T-helper 17 cell (primary cell): ENCODE measurements at places on chromosomes 4 and X.
A peak's percentile ranks its signal among the peaks of the same experiment; 100 is the strongest.

GRCh38 chr4:10787365-10787764 lies 102.8 kb upstream of the CLNK start:
- H3K27me3 ChIP-seq = no peaks in the 10 kb centered on the region
- H3K4me3 ChIP-seq = no peak overlapping the region
- no peaks in the 10 kb centered on the region for H3K4me1 ChIP-seq
- no peaks in the 10 kb centered on the region for H3K36me3 ChIP-seq

DNA sequence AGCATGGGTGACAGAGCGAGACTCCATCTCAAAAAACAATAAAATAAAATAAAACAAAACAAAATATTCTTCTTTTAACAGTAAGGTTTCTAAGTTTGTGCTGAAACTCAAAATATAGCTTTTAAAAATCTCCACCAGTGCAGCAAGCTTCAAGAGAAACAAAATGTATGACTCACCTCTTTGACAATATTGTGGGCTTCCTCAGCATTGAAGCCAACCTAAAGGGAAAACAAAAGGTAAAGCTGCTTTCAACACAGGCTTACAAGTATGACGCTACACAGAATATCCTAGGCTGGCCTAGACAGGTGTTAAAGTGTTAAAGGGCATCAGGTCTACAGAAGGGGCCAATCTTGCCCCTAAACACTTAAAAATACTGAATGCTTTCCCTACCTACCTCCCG lies 1.2 kb downstream of the DYNLT3 start:
- H3K27ac ChIP-seq = peak overlapping the region; percentile 70
- H3K4me1 ChIP-seq = peaks cover 11% of the 10 kb centered on the region
- peak overlapping the region; percentile 83 for H3K4me3 ChIP-seq
- H3K27me3 ChIP-seq = no peaks in the 10 kb centered on the region
- no peak for DNase-seq

DNA sequence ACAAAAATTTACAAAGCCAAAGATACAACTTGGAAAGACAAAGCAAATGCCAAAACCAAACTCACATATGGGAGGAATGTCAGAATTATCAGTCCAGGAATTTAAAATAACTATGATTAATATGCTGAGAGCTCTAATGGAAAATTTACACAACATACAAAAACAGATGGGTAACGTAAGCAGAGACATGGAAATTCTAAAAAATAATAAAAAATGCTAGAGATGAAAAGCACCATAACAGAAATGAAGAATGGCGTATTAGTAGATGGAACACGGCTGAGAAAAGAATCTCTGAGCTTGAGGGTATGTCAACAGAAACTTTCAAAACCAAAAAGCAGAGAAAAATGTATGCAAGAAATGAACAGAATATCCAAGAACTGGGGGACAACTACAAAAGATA lies 4.1 kb upstream of the MANBA start:
- no peak overlapping the region for H3K4me3 ChIP-seq
- DNase-seq = no peak

- DNase-seq = no peak
- peaks cover 13% of the 10 kb centered on the region for H3K36me3 ChIP-seq
- peak overlapping the region; percentile 93 for H3K27ac ChIP-seq
- H3K4me1 ChIP-seq = peaks cover 44% of the 10 kb centered on the region
- peak overlapping the region; percentile 76 for H3K4me3 ChIP-seq
- H3K27me3 ChIP-seq = no peaks in the 10 kb centered on the region
Observed at GRCh38 chr4:80007745-80008149, 65.3 kb downstream of the ANTXR2 start.

DNA sequence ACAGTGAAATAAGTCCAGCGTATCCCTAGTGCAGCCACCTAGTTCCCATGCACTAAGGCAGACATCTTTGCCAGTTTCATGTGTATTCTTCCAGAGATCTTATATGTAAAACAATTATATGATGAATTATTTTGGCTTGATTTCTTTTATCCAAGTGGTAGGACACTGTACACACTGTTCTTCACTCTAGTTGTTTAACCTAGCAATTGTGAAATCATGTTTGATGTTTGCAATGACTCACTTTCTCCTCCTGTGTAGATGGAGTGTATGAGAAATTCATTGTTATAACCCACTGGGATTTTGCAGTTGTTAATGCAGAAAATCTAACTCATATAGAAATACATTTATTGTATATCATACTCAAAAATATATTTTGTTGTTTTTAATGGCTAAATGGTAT lies 17.5 kb upstream of the TBC1D1 start:
- peaks cover 6% of the 10 kb centered on the region for H3K4me1 ChIP-seq
- no peak overlapping the region for H3K27ac ChIP-seq
- H3K36me3 ChIP-seq = no peaks in the 10 kb centered on the region
- H3K27me3 ChIP-seq = no peaks in the 10 kb centered on the region
- no peak overlapping the region for H3K4me3 ChIP-seq
- no peak for DNase-seq

- H3K4me3 ChIP-seq = no peak overlapping the region
- H3K36me3 ChIP-seq = no peaks in the 10 kb centered on the region
- no peak for DNase-seq
- H3K4me1 ChIP-seq = no peaks in the 10 kb centered on the region
Observed at GRCh38 chrX:113759422-113759821, 824.5 kb upstream of the HTR2C start.

DNA sequence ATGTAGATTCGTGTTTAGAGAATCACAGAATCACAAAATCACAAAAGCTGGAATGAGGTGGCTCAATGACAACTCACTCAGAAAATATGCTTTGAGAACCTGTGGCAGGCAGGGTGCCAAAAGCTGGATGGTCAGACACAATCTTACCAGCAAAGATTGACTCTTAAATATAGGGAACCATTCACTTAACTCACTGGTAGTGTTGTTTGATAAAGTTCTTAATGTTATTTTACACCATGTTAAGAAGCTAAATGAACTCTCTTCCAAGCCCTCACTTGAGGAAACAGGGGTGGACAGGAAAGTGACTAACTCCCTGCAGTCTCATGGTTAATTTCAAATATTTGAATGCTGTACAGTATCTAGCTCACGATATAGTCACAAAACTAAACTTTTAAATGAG lies 5.7 kb upstream of the SCOC start:
- no peak overlapping the region for H3K4me3 ChIP-seq
- no peaks in the 10 kb centered on the region for H3K27me3 ChIP-seq
- H3K36me3 ChIP-seq = peaks cover 2% of the 10 kb centered on the region

GRCh38 chr4:27666943-27667342 lies 806.3 kb downstream of the STIM2 start:
- no peak overlapping the region for H3K4me3 ChIP-seq
- no peak for DNase-seq
- no peaks in the 10 kb centered on the region for H3K27me3 ChIP-seq
- H3K27ac ChIP-seq = no peak overlapping the region

- no peaks in the 10 kb centered on the region for H3K36me3 ChIP-seq
- H3K27ac ChIP-seq = no peak overlapping the region
- no peaks in the 10 kb centered on the region for H3K4me1 ChIP-seq
- no peaks in the 10 kb centered on the region for H3K27me3 ChIP-seq
Observed at GRCh38 chr4:136337216-136337615, 1195.1 kb downstream of the PCDH18 start.

GRCh38 chr4:40388239-40388638 lies 53.1 kb downstream of the CHRNA9 start:
- H3K27ac ChIP-seq = no peak overlapping the region
- no peaks in the 10 kb centered on the region for H3K36me3 ChIP-seq
- H3K4me3 ChIP-seq = no peak overlapping the region
- peaks cover 5% of the 10 kb centered on the region for H3K4me1 ChIP-seq
- H3K27me3 ChIP-seq = no peaks in the 10 kb centered on the region
- DNase-seq = no peak

DNA sequence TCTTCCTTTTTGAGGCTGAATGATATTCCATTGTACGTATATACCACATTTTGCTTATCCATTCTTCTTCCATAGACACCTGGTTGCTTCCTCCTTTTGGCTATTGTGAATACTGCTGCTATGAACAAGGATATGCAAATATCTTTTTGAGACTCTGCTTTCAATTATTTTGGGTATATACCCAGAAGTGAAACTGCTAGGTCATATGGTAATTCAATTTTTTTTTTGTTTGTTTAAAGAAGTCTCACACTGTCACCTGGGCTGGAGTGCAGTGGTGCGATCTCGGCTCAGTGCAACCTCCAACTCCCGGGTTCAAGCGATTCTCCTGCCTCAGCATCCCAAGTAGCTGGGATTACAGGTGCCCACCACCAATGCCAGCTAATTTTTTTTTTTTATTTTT lies 75.3 kb downstream of the METTL14 start:
- no peak for DNase-seq
- H3K36me3 ChIP-seq = peaks cover 6% of the 10 kb centered on the region
- no peak overlapping the region for H3K4me3 ChIP-seq
- H3K27me3 ChIP-seq = no peaks in the 10 kb centered on the region

DNA sequence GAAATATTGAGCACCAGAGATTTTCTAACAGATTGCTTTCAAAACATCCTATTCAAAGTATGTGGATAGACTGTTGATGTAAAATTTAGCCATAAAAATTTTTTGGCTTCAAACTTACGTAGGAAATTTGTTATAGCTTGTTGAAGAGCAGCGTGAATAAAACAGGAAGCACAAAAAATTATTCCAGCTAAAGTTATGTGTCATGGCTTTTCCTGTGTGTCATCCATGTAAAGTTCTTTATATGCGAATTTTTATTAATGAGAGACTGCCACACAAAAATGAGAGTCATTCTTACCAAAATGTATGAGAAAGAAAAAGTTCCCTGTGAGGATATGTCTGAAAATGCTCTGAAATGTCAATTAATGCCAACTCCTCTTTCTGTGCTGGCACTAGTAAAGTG lies 19.5 kb downstream of the EPGN start:
- no peak for DNase-seq
- H3K36me3 ChIP-seq = no peaks in the 10 kb centered on the region
- peaks cover 45% of the 10 kb centered on the region for H3K27me3 ChIP-seq
- H3K4me3 ChIP-seq = no peak overlapping the region

DNA sequence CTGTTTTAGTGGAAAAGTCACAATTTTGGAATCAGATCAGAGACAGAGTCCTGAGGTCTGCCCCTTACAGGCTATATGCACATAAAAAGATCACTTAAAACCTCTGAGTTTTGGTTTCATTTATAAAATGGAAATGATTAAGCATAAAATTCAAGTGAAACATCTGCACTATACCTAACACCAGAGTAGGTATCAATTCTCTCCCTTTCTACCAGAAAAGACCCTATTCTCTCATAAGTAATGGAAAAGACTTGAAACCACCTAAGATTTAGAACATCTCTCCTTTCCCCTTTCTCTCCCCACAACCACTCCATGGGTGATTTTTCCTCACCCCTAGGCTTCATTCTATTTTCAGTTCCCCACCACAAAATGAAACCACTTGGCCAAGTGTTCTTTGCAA lies 907 bp downstream of the LHFPL1 start:
- H3K36me3 ChIP-seq = no peaks in the 10 kb centered on the region
- H3K4me1 ChIP-seq = peaks cover 13% of the 10 kb centered on the region
- H3K4me3 ChIP-seq = peak overlapping the region; percentile 89
- peak overlapping the region; percentile 60 for H3K27ac ChIP-seq

DNA sequence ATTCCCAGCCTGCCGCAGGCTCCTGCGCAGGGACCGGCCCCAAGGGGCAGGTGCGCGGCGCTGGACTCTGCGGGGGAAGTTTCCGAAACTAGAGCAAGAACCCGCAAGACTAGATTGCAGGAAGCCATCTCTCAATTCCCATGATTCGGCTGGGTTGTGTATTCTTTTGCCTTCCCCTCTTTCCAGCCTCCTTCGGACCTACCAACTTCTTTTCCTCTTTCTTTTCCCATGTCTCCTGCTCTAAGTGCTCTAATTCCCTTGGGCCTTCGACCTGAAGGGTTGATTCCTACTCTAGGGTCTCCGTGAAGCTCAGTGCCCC lies 645 bp upstream of the OPHN1 start:
- H3K4me3 ChIP-seq = peak overlapping the region; percentile 90
- H3K4me1 ChIP-seq = peaks cover 8% of the 10 kb centered on the region
- peaks cover 24% of the 10 kb centered on the region for H3K27me3 ChIP-seq
- no peaks in the 10 kb centered on the region for H3K36me3 ChIP-seq
- DNase-seq = no peak
